GOT3 (cell line): ENCODE measurements at places on chromosomes 1 and 21.

DNA sequence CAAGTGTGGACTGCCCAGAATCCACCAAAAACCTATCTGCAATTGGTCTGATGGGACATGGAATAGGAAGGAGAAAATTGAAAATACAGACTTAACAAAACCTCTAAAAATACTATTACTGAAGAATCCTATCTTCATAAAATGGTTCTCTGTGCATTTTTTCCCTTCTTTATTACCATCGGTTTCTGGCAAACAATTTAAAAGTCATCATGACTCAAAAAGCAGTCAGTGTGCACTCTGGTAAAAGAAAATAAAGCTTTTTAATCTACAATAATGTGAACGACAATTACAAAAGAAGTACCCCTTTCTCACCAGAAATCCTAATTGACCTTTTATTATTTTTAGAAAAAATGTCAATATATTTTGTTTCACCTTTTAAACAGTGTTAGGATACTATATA is 186.3 kb downstream of the TPR start:
- no peak for DNase-seq

- DNase-seq: no peak
These were observed 55.8 kb downstream of the VANGL1 start for GRCh38 chr1:115697619-115698018.

GRCh38 chr1:246680696-246681130 is 43.5 kb upstream of the SCCPDH start:
- no peak for DNase-seq

DNA sequence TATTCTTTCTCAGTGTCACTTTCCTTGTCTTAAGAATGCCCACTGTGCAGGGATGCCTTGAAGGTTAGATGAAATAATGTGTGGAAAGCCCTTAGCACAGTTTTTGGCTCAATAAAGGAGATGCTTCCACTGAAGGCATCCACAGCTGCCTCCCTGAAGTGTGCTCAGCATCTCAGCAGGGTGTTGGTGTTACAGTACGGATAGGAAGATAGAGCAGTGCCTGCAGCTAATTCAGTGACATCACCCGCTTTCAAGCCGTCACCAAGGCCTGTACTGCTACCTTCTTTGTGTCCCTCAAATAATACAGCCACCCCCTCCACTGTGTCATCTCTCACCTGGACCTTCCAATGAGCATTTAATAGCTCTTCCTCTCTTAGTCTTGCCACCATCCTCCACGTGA is 59.0 kb downstream of the NDUFS5 start:
- DNase-seq: no peak

GRCh38 chr21:36104317-36105300 is 30.3 kb upstream of the CBR3 start:
- no peak for DNase-seq

DNA sequence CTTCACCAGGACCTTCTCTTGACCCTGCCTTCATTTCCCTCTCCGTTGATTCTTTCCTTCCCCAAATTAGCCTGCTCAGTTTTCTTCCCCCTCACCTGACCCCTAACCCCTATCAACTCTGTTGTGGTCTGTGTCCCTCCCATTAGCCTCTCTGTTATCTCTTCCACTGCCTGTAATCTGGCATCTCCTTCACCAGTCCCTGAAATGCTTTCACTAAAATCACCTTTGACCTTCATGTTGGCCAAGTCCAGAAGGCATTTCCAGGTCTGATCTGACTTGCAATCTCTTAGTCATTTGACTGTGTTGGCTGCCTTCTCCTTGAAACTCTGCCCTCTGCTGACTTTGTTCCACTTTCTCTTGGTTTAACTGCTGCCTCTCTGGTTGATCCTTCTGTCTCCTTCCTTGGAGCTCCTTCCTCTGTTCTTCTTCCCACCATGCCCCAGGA is 28.2 kb downstream of the ATP8B2 start:
- no peak for DNase-seq

- no peak for DNase-seq
These were observed 4.2 kb upstream of the SERINC2 start for GRCh38 chr1:31408788-31409318.

- no peak for DNase-seq
These were observed 412.6 kb upstream of the RUNX1 start for GRCh38 chr21:35461700-35462099.

- no peak for DNase-seq
These were observed 2.7 kb downstream of the C1QTNF12 start for GRCh38 chr1:1243807-1244191.
